ENCODE measurements at places on chromosomes 11 and 22.

DNA sequence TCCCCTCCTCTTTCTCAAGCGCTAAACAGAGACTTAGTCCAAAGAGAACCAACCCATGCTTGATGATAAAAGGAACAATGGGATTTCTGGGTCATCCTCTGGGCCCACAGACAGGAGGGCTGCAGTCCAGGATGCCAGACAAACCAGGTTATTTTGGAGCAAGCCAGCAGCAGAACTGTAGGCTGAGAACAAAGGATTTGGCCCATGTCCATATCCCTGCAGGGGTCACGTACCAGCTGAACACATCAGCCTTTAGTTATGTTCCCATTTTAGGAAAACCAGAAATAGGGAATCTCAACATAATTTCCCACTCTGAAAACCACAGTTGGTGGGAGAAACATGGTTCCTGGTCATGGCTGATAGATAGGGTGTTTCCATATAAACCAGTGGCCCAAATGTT, 533.6 kb upstream of the CADM1 start:
- DNase-seq: no peak

- no peak for DNase-seq
Observed at GRCh38 chr11:102453302-102453695, 734 bp upstream of the TMEM123 start.

GRCh38 chr11:42043312-42043711, 583.9 kb upstream of the LRRC4C start:
- DNase-seq: no peak

GRCh38 chr11:80827781-80828180, 1387.0 kb upstream of the TENM4 start:
- DNase-seq: no peak

DNA sequence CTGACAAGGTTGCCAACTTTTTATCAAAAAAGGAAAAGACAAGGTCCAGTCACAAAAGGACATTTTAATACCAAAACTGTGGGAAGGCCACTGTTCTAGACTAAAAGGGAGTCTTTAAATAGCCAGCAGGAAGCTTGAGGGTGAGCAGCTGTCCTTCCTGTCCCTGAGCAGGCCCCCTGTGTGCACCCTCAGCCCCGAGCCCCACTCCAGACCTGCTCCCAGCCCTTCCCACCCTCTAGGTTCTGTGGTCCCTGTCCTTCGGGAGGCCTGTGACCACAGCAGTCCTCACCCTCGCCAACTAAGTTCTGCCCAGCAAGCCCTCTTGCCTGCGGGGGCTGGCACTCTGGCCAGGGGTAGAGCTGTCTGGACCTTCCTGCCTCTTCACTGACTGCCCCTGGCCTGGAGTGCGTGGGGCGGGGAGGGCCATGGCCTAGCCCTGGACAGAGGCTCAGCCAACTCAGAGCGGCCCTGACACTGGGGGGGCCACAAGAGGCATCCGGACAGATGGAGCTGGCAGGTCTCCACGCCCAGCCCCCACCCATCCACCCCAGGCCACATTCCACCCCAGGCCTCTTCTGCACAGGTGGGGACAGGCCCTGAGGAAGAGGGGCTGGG, 1.6 kb upstream of the PLXNB2 start:
- DNase-seq: no peak

DNA sequence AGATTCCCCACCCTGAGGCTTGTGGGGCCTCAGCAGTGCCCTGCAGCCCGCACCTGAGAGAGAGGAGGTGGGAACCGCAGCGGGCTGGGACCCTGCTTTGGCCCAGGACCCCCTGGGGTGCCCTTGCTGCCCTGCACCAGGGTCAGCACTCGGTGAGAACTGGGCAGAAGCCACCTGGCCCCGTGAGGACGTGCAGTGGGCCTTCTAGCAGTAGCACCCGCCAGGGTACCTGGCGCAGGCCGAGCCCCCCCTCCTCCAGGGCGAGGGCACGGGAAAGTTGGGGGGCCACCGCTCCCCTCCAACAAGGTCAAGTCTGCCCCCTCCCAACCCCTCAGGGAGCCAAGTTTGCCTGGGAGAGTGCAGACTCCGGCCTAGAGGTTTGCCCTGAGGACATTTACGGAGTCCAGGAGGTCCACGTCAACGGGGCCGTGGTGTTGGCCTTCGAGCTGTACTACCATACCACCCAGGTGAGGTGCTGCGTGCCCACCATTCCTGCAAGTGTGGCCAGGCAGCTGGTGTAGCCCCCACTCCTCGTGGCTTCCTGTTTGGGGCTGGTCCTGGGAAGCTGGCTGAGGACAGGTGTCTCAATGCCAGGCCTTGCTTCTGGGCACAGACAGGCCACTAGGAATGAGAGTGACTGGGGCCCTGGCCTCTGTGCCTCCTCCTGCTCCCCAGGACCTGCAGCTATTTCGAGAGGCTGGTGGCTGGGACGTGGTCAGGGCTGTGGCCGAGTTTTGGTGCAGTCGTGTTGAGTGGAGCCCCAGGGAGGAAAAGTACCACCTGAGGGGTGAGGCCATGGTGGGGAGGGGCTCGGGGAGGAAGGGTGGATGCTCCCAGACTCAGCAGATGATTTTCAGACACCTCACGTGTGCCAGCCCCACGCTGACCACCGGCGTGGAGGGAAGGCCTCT, 3.5 kb downstream of the PGGHG start:
- DNase-seq: no peak

Measured in right atrium auricular region (tissue), 2 donors.